ENCODE measurements at places on chromosomes 4 and X.

DNA sequence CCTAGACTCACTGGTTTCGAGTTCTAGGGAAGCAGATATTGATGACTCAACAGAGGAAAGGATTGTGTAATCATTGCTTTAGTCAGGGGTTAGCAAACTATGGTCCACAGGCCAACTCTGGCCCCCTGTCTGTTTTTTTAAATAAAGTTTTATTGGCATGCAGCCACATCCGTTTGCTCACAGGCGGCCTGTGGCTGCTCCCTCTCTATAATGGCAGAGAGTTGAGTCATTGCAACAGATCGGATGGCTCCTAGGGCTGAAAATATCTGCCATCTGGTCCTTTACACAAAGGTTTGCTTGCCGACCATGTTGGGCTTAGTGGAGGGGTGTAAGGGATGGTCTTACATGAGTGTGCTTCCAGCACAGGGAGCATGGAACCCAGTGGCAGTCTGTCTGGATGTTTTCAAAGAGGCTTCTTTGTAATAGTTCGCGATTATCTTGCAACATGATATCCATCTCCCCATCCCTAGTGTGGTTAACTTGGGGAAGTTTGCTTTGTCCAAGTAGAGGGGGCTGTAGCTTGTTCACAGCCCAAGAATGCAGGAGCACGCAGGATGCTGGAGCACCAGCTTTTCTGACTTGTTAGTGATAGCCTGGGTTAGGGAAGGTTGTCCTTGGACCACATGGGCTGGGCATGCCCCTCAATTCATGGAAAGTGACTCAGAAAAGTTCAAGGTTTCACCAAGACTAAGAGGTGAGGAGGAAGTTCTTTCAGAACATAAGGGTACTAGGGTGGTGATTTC lies 59.3 kb upstream of the CLDN34 start:
- DNase-seq, result no peak

GRCh38 chr4:128285085-128285997 lies 2.3 kb downstream of the PGRMC2 start:
- DNase-seq, result no peak

DNA sequence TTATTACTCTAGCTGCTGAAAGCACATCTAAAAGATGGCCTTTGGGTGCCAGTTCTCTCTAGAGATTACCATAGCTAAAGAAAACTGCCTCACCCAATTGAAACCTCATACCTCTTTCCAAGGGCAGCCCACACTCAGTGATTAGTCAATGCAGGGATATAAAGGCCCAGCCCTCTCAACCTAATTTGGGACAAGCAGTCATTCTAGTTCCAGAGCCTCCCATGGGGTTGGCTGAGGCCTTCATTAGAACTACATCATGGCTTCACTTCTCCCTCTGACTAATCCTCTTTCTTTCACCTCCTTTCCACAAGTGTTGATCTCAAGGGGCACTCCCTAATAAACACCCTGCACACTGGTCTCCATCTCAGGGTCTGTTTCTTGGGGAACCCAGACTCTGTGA lies 38.5 kb upstream of the C1GALT1C1 start:
- no peak for DNase-seq

- no peak for DNase-seq
Measured at GRCh38 chr4:74223098-74223497, 65.2 kb downstream of the MTHFD2L start.

DNA sequence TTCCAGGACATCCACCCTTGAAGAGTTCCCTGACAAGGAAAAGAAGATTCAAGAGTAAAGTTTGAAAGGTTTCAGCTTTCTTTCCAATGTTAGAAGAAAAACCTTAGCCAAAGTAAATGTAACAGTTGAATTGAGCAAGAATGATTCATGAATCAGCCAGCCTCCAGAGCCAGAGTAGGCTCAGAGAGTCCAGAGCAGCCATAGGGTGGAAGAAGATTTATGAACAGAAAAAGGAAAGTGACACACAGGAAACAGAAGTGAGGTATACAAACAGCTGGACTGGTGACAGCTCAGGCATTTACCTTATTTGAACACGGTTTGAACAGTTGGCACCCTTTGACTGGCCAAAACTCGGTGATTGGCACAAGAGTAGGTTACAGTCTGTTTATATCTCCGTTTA lies 63.2 kb downstream of the QDPR start:
- peak; percentile 79 for DNase-seq

All from common myeloid progenitor, CD34-positive (primary cell).